AG04449 (cell line): ENCODE measurements at places on chromosomes 5 and 9.

GRCh38 chr5:171340491-171340890 is 31.4 kb downstream of the TLX3 start:
- DNase-seq, result no peak

DNA sequence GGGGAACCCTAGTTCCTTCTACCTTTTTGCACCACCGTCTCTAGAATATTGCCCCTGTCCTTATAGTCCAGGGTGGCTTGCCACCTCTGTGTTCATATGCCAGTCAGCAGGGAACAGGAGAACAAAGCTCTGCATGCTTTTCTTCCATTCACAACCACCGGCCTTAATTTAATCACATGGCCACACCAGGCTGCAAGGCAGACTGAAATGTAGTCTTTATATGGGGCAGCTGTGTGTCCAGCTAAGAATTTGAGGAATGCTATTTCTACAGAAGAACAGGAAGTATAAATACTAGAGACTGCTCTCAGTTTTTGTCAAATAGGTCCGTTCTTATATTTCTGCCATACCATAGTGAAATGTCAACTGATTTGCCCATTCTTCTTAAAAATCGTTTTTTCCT is 5.8 kb downstream of the C5orf22 start:
- DNase-seq, result peak; percentile 10

- DNase-seq, result no peak
Observed at GRCh38 chr9:20611691-20612287, 10.5 kb downstream of the MLLT3 start.

DNA sequence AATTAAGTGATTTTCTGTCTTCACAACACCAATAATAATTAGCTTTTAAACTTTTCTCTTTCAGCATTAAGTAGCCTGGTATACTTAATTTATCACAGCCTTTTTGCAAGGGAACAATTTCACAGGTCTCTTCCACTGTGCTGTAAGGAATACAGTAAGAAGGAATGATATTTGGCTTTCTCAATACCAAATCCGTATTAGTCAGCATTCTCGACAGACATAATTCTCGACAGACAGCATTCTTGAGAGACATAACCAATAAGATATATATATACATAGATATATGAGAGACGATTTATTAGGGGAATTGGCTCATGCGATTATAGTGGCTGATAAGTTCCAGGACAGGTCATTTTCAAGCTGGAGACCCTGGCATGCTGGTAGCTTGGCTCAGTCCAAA is 18.0 kb downstream of the PRKAA1 start:
- no peak for DNase-seq

- no peak for DNase-seq
Observed at GRCh38 chr9:89185980-89186379, 7.4 kb upstream of the SHC3 start.

DNA sequence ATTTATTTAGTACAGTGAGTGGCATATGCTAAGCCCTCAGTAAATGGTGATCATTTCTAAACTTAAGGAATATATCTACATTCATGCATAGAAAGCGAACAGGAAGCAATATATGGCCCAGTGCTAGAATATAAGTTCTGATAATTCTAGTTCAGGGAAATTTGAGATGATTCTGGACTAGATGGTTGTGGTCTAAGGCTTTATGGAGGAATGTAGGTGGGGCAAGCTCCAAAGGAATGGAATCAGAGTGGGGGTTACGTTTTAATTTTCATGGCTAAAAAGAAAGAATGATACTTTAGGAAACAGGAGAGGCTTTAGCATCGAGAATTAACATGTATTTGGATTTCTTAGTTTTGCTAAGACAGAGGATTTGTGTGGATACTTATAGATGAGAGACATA is 56.1 kb downstream of the MTREX start:
- DNase-seq, result peak; percentile 10

DNA sequence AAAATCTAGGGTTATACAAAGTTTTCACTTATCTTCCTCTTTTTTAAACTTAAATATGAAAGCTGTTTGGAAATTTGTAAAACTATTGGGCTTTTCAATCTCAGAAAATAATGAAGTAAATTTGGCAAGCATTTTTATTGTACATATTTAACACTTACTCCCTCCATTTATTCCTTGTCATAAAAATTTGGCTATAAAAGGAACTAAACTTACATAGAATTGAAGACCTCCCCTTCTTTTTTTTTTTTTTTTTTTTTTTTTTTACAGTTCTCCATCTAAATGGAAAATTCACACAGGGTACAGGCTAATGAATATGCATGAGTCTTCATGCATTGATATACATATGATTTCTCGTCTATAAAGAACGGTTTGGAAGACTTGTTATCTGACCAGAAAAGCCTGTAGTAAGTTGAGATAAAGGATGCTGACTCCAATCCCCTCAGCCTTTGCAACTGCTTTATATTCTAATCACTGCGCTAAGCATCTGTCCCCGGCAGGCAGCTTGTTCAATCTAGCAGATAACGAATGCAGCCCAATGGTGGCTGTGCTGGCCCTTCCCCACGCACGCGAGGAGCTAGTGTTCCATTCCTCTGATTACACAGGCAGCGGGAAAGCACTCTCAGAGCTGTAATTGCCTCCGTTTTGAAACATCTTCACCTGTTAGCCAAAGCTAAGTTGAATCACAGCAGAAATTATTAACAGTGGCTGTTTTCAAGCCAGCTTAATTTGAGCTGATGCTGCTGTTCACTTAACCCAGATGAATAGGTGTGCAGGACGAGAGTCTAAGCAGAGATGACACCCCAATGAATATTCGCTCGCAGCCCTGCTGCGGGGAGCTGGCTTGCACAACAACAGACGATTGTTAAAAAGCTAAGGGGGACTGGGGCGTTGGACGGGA is 453.8 kb upstream of the ZNF608 start:
- no peak for DNase-seq

- DNase-seq, result no peak
Observed at GRCh38 chr5:172010278-172010677, 3.8 kb upstream of the FBXW11 start.

DNA sequence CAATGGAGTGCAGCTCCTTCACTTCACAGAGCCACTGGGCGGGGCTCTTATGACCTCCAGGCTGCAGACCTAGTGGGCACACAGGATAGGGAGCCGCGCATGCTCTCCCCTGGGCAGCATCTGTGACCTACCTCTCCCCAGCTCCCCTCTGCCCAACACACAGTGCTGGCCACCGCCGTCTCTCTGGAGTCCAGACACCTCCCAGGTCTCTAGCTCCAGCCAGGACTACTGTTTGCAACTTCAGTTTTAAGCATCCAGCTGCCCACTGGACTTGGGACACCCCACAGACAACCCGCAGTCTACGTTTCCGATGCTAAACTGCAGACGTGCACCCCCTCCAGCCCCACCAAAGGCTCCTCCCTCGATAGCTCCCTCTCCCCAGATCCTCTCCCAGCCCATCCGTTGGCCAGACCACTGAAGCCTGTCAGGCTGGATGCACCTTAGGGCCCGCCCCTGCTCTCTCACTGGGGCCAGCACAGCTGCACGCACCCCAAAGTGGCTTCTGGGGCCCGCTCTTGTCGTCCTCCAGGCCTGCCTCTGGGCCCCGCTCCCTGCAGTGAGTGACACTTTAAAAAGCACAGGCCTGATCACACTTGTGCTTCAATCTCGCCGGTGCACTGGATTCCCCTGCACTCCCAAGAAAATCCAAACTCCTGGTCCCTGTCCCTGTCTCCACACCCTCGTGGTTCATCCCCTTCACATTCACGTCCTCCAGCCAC is 11.3 kb downstream of the FLT4 start:
- no peak for DNase-seq

- no peak for DNase-seq
Observed at GRCh38 chr5:122701640-122702523, 73.0 kb upstream of the SNX2 start.

GRCh38 chr9:5938449-5938848 is 47.8 kb downstream of the MLANA start:
- no peak for DNase-seq

DNA sequence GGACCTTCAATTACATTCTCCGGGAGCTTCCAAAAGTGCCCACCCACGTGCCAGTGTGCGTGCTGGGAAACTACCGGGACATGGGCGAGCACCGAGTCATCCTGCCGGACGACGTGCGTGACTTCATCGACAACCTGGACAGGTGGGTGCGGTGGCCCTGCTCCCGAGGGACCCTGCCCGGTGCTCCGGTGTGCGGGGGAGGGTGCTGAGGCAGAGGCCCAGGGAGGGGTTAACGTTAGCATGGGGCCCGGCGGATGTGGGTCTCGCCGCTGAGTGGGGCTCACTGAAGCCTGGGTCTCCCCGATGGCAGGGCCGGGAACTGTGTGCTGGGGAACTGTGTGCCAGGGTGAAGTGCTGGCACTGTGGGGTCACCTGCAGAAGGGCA is 10.6 kb upstream of the AJM1 start:
- DNase-seq, result no peak

GRCh38 chr5:28269978-28270377 is 1231.6 kb upstream of the CDH9 start:
- DNase-seq, result no peak

DNA sequence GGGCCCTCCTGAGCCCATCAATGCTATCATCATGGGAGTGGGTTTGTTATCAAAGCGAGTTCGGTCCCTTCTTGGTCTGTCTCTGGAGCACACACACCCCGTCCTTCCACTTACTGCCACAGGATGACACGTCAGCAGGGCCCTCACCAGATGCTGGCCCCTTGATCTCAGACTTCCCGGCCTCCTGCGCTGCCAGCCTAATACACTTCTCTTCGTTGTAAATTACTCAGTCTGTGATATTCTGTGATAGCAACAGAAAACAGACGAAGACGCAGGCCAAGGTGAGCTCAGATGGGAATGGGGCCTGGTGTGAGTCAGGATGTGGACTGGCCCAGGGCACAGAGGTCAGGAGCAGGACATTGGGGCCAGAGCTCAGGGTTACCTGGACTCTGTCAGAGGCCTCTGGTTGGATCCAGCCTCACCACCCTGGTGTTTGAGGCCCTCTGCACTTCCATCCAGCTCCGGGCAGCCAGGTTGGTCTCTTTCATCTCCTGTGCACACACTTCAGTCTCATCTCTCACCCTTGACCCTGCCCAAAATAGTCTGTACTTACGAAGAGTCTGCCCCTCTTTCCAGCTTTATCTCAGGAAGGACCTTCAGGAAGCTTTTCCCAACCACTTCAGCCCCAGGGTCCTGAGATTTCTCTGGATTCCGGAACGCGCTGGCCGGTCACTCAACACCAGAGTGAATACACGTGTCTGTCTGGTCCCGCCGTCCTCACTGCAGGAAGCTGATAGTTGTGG is 26.0 kb upstream of the CNOT6 start:
- no peak for DNase-seq

GRCh38 chr5:93892481-93892880 is 151.1 kb upstream of the POU5F2 start:
- no peak for DNase-seq

DNA sequence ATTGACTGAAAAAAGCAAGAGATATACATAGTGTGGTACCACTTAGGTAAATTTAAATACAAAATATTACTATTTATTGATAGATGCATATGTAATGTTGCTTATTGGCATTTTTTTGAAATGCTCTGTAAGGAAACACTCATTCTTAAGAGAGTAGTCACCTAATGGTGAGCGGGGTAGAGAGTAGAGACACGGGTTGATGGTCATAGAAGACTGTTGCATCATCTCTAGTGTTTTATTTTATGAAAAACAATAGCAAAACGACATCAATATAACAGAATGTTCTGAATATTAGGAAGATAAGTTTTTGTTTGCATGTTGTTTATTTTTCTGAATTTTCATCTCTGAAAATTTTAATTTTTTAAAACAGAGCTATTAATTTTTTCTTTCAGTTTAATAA is 4.0 kb downstream of the SRP19 start:
- no peak for DNase-seq

GRCh38 chr9:15915711-15916110 is 362.9 kb downstream of the CCDC171 start:
- no peak for DNase-seq

DNA sequence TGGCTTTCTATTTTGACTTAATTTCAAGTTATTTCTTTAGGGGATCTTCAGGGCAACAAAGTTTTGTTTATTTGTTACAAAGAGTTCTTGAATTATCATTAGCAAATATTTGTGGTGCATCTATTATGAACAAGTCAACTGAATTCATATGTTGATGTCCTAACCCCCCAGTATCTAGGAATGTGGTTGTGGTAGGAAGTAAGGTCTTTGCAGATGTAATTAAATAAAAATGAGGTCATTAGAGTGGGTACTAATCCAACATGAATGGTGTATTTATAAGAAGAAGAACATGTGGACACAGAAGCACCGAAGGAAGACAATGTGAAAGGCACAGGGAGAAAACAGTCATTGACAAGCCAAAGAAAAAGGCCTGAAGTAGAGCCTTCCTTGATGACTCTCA is 474.0 kb upstream of the DAB2 start:
- DNase-seq, result no peak

GRCh38 chr9:97936998-97937397 is 974 bp downstream of the HEMGN start:
- no peak for DNase-seq

- DNase-seq, result no peak
Observed at GRCh38 chr5:147397616-147398015, 112.3 kb downstream of the DPYSL3 start.

DNA sequence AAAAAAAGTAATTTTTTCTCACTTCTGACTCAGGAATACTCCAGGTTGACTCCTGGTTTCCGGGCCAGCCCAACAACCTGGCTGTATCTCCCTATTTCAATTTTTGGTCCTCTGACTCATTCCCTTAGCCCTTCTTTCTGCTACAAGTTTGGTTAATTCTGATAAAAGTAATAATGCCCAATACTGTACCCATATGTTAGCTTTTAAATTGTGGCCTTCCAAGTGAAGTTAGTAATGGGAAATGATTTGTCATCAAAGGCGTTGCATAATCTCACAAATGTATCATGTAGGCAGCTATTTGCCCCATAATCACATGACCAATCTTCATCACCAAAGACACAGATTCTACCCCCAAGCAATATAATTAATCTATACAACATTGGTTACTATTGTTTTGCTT is 31.1 kb upstream of the BNC2 start:
- DNase-seq, result no peak

GRCh38 chr5:57937501-57938173 is 455.0 kb upstream of the ACTBL2 start:
- DNase-seq, result no peak

DNA sequence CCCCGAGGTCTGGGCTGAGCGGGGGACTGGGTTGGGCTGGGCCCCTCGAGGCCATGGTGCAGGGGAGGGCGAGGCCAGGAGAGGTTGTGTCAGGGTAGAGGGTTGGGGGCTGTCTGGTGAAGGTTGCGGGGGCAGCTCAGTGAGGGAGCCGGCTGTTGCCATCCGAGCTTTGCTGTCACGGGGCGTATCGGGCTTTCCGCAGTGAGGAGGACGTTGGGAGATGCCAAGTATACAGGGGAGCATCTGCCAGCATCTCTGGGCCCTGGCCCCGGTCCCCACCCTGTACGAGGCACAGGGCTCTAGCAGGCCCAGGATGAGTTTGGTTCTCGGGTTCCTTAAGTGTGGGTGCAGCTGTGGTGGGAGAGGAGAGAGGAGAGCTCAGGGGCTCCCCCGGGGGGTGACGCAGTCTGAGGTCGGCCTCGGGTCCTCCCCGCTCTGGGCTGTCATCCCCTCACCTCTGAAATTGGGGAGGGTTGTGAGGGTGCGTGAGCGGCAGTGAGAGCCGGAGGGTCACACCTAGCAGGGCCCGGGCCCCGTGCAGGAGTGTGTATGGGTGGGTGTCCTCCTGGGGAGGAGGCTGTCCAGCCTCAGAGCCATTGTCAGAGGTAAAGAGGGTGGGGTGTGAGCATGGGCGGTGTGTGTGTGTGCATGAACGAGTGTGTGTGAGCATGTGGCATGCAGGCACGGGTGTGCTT is 87.3 kb downstream of the COL5A1 start:
- no peak for DNase-seq

GRCh38 chr9:29039258-29039657 is 1466.0 kb upstream of the C9orf72 start:
- no peak for DNase-seq
